Keratinocyte (primary cell): ENCODE measurements at places on chromosomes 5 and 9. TPM values are rescaled to one million over a fixed set of nuclear protein-coding genes. Genes with fewer than 3 reads are reported as not detected.

PCDHGB1 gene
- 0.08 to 0.15 TPM (median 0.09 TPM) in 3 replicates for polyA plus RNA-seq

DNA sequence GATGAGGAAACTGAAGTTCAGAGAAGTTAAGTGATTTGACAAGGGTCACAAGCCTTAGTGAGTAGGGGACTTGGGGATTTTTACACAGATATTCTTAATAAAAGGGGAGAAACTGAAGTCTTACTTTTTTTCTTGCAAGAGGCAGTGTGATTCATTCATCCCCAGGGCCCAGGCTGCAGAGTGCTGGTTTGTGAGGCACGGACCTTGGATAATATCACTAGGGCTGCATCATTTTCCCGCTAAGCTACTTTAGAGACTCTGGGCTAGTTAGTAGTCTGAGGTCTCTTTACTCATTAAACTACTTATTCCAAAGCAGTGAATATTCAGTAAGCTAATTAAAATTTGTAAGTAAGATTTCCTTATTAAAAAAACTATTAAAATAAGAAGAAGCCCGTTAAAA, 195.0 kb downstream of the PBX3 start:
- H3K4me1 ChIP-seq = no peaks in the 10 kb centered on the region
- no peak for DNase-seq
- H3K27ac ChIP-seq = no peak overlapping the region

- H3K27ac ChIP-seq = no peak overlapping the region
- H3K36me3 ChIP-seq = no peaks in the 10 kb centered on the region
- no peak overlapping the region for H3K4me3 ChIP-seq
- H3K4me1 ChIP-seq = no peaks in the 10 kb centered on the region
- H3K27me3 ChIP-seq = no peaks in the 10 kb centered on the region
- DNase-seq = no peak
Measured at GRCh38 chr9:114430457-114430856, 42.7 kb upstream of the AKNA start.

- H3K4me3 ChIP-seq = no peak overlapping the region
- no peaks in the 10 kb centered on the region for H3K36me3 ChIP-seq
- H3K27ac ChIP-seq = no peak overlapping the region
- H3K27me3 ChIP-seq = no peaks in the 10 kb centered on the region
Measured at GRCh38 chr9:2248768-2249265, 233.7 kb downstream of the SMARCA2 start.

GRCh38 chr5:72191404-72191803, 84.1 kb downstream of the MAP1B start:
- no peaks in the 10 kb centered on the region for H3K27me3 ChIP-seq
- no peaks in the 10 kb centered on the region for H3K36me3 ChIP-seq
- H3K27ac ChIP-seq = no peak overlapping the region
- no peak for DNase-seq

FCHO2 gene
- 7.8 to 14.8 TPM (median 10.6 TPM) in 3 replicates for polyA plus RNA-seq

TUT7 gene
- 23.4 to 34.0 TPM (median 27.5 TPM) in 3 replicates for polyA plus RNA-seq

DNA sequence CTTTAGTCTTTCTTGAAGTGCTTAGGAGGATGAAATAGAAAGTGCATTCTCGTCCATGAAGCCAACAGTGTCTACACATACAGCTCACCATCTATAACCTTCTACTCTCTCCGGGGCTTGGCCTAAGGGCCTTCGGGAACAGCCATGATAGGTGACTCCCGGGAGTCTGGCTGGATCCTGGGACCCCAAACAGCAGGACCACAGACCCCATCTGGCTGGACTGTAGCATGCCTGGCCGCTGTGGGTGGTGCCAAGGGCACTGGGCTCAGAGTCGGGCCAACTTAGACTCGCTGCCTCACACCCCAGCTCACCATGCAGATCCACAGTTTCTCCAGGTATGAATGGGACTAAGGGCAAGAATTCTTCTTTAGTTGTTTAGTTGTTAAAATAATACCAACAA, 16.3 kb downstream of the GABBR2 start:
- no peak overlapping the region for H3K4me3 ChIP-seq
- no peaks in the 10 kb centered on the region for H3K36me3 ChIP-seq

- H3K27me3 ChIP-seq = no peaks in the 10 kb centered on the region
- H3K4me1 ChIP-seq = no peaks in the 10 kb centered on the region
- H3K27ac ChIP-seq = no peak overlapping the region
- DNase-seq = no peak
- H3K4me3 ChIP-seq = no peak overlapping the region
Measured at GRCh38 chr5:140996060-140996459, 29.8 kb downstream of the PCDHAC2 start.

DNA sequence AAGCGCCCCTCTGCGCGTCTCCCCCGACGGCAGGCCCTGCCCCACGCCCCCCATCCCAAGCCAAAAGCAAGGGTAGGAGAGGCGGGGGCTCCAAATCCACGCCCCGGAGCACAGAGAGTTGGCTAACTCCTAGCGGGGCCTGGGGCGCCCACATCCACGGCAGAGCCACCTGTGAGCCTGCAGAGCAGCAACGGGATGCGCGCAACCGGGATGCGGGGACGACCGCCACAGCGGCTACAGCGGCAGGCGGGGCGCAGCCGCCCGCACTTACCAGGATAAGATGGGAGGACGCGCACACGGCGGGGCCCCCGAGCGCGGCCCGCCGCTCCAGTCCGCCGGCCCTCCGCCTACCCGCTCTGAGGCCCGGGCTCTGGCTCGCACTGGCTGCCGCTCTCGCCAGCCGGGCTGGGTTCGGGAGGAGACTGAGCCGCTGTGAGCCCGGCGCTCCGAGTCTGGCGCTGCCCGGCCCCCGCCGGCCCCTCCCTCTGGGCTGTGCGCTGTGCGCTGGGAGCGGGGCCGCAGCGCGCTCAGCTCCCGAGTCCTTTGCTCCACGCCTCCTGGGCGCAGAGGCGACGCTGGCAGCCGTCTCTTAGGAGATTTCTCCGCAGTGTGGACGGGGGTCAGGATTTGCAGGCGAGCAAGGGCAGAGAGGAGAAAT, at the start of gene SLC24A2:
TSS of gene SLC24A2 (minus strand) at position 424 of the 658 bp plus-strand sequence.
- H3K27ac ChIP-seq = no peak within 1 kb of the TSS
- no peaks in the 10 kb centered on the region for H3K36me3 ChIP-seq
- no peak within 1 kb of the TSS for H3K4me3 ChIP-seq

PDE8B gene
- not detected in 3 replicates for polyA plus RNA-seq

GRCh38 chr9:136398286-136398685, 1.7 kb downstream of the SNAPC4 start:
- no peak overlapping the region for H3K27ac ChIP-seq
- no peaks in the 10 kb centered on the region for H3K27me3 ChIP-seq
- no peak for DNase-seq
- peaks cover 12% of the 10 kb centered on the region for H3K4me1 ChIP-seq

HEMGN gene
- 0.02 TPM in 1 of 3 replicates, not detected in the others for polyA plus RNA-seq

TAF11L8 gene
- polyA plus RNA-seq = not detected in 3 replicates

DNA sequence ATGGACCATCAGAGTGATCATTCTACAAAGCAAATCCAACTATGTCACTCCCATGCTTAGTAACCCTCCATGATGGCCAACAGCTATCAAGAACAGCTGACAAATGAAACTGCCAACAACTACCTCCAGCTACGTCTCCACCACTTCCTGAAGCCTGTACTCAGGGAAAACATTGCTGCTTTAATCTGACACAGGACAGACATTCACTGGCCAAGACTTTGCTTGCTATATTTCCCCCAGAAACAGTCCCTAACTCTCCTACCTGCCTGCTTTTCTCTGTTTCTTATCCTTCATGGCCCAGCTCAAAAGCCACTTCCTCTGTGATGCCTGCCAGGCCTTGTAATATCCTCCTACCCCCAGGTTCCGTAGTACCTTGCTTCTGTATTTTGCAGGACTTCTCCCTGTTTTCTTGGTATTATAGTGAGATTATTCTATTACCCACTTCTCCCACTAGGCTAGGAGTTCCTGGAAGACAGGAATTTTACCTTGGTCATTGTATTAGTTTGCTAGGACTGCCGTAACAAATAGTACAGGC, 14.7 kb upstream of the RAB14 start:
- H3K27ac ChIP-seq = no peak overlapping the region
- H3K27me3 ChIP-seq = no peaks in the 10 kb centered on the region
- H3K4me3 ChIP-seq = no peak overlapping the region

DNA sequence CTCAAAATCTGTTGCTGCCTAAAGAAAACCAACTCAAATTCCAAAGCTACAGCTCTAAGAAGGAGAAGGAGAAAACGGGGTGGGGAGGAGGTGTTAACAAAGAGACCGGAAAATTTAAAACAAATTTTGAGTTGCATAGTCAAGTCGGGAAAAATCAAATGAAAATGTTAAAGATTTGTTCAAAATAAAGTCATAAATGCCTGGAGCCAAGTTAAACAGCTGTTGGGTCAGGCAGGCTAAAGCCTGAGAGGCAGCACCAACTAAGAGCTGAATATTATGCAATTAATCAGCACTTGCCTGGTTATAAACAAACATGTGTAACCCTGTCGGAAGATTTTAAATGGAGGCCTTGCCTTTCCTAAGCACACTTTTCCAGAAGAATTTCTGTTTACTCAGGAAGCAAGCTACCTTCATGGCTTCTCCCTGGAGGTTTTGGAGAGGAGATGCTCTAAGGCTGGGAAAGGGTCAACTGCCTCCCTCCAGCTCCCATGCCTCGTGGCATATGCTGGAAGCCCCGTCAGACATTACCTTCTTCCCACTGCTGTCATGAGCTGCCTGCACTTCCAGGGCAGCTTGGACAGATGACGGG, 270.5 kb downstream of the DMRT2 start:
- no peaks in the 10 kb centered on the region for H3K27me3 ChIP-seq
- no peaks in the 10 kb centered on the region for H3K36me3 ChIP-seq
- H3K4me3 ChIP-seq = no peak overlapping the region
- no peak for DNase-seq

DNA sequence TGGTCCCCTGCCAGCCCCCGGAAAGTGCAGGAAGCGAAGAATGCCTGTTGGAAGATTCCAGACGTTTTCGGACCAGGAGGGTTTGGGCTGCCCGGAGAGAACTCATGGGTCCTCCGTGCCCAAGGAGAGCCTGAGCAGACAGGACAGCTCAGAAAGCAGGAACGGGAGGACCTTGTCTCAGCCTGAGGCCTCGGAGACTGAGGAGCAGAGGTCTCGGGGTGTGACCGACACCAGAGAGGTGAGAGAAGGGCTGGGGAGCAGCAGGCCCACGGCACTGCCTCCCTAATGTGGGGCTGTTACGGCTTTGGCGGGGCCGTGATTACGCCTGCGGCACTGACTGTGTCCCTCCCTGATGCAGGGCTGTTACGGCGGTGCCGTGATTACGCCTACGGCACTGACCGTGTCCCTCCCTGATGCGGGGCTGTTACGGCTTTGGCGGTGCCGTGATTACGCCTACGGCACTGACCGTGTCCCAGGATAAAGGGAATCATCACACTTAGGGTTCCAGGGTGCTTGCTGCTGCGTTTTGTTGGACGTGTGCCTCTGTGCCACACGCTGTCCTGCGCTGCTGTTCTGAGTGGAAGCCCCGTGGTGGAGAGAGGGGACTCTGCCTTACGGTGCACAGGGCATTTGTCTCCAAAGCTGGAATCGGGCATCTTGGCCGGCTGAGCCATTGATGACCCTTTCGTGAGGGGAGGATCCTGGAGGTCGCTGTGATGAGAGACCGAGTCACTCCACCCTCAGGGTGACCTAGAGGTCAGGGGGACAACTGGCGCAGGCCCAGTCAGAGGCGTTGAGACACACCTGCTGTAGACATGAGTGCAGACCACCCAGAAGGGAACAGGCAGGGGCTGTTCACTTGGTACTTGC, 25.7 kb downstream of the CEP72 start:
- peaks cover 18% of the 10 kb centered on the region for H3K36me3 ChIP-seq
- no peak overlapping the region for H3K4me3 ChIP-seq
- H3K27me3 ChIP-seq = no peaks in the 10 kb centered on the region
- no peak for DNase-seq

PCSK1 gene
- polyA plus RNA-seq = 0.01 to 0.03 TPM in 2 of 3 replicates, not detected in the other

BSPRY gene
- polyA plus RNA-seq = 0.41 to 0.54 TPM (median 0.54 TPM) in 3 replicates

DNA sequence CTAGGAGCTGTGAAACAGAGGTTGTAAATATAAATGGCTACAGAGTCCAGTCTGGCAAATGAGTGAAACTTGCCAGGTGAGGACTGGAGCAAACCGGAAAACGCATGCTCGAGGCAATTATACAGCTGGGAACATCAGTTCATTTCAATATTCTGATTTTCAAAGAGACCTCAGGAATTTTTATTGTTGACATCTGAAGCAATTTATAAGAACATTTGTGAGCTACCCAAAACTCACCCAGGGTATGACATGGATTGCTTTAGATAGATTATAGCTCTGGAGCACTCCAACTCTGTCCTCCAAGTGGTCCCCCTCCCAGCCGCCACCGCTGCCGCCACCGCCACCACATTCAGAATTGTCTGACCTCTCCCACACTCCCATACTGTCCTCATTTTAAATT, 84.6 kb upstream of the GRAMD2B start:
- no peaks in the 10 kb centered on the region for H3K27me3 ChIP-seq
- H3K4me3 ChIP-seq = no peak overlapping the region
- no peak overlapping the region for H3K27ac ChIP-seq
- H3K36me3 ChIP-seq = no peaks in the 10 kb centered on the region
- no peak for DNase-seq

SPACA9 gene
- polyA plus RNA-seq = 2.9 to 4.7 TPM (median 3.6 TPM) in 3 replicates

- H3K27me3 ChIP-seq = no peaks in the 10 kb centered on the region
- H3K4me1 ChIP-seq = no peaks in the 10 kb centered on the region
- no peak for DNase-seq
- peaks cover 41% of the 10 kb centered on the region for H3K36me3 ChIP-seq
- no peak overlapping the region for H3K27ac ChIP-seq
Measured at GRCh38 chr5:78626009-78626571, 22.5 kb downstream of the LHFPL2 start.

DNA sequence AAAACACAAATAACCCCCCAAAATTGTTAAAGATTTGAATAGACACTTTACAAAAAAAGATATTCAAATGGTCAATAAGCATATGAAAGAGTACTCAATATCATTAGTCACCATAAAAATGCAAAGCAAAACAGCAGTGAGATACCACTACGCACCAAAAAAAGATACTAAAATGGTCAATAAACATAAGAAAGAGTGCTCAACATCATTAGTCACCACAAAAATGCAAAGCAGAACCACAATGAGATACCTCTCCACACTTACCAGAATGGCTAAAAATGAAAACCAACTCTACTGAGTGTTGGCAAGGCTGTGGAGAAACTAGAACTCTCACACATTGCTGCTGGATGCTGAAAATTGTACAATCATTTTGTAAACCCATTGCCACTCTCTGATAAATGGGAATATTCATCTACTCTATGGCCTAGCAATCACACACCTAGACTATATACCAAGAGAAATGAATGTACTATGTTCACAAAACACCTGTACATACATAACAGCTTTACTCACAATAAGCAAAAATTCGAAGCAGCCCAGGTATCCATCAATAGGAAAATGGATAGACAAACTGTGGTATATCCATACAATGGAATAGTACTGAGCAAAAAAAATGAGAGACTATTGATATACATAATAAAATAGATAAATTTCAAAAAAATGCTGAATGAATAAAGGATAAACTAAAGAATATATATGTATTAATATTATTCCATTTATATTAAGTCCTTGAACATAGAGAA, 205.0 kb upstream of the DAPK1 start:
- DNase-seq = no peak
- H3K4me1 ChIP-seq = no peaks in the 10 kb centered on the region
- H3K4me3 ChIP-seq = no peak overlapping the region
- no peaks in the 10 kb centered on the region for H3K27me3 ChIP-seq
- no peak overlapping the region for H3K27ac ChIP-seq
- no peaks in the 10 kb centered on the region for H3K36me3 ChIP-seq
